ENCODE measurements at places on chromosomes 5 and 9. TPM values are rescaled to one million over a fixed set of nuclear protein-coding genes. Genes with fewer than 3 reads are reported as not detected.

Gene SPARC
- total RNA-seq: 20.5 TPM

Gene ALDH7A1
- 76.7 TPM for total RNA-seq

Gene PGGT1B
- 21.2 TPM for total RNA-seq

Gene PCDHB7
- not detected for total RNA-seq

Gene ZNF300
- 2.2 TPM for total RNA-seq

Gene MPDZ
- total RNA-seq: 11.0 TPM

Gene NOL6
- total RNA-seq: 72.1 TPM

Gene TMEM232
- 0.20 TPM for total RNA-seq
